Activated CD4-positive, alpha-beta T cell treated with anti-CD3 and anti-CD28 coated beads, Interleukin-2, amount 10 ng/mL, durations not matched to agents 24 days and 14 days (primary cell): ENCODE measurements at places on chromosomes 7 and 10. TPM values are rescaled to one million over a fixed set of nuclear protein-coding genes. Genes with fewer than 3 reads are reported as not detected.
A peak's percentile ranks its signal among the peaks of the same experiment; 100 is the strongest.

The ANK3 gene
- 22.9 and 23.5 TPM in 2 replicates for total RNA-seq

The TMEM270 gene
- total RNA-seq, result not detected in 2 replicates

- DNase-seq, result no peak
- H3K27ac ChIP-seq, result no peak overlapping the region
- H3K4me3 ChIP-seq, result no peak overlapping the region
- H3K36me3 ChIP-seq, result no peaks in the 10 kb centered on the region
These were observed 52.1 kb upstream of the TMEM72 start for GRCh38 chr10:44858988-44859387.

DNA sequence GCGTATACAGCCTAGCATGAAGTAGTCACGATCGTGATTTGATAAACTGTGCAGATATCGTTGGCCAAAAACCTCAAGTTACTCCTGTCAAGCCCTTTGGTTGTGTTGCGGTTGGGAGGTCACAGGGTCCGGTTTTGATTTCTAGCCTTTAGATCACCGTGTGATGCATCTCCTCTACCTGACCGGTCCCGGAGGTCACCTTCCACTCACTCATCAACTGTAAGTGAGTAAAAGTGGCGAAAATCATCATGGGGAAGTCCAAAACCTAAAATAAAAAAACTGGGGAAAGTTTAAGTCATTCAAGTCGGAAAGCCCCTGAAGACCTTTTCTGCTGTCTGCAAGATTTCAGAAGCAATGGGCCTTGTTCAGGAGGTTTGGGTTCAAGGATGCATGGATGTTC, 62.8 kb downstream of the ADARB2 start:
- no peaks in the 10 kb centered on the region for H3K27me3 ChIP-seq
- H3K4me1 ChIP-seq, result no peaks in the 10 kb centered on the region
- no peak overlapping the region for H3K4me3 ChIP-seq
- H3K36me3 ChIP-seq, result no peaks in the 10 kb centered on the region

The CALHM3 gene
- total RNA-seq, result not detected in 2 replicates

The PGAM2 gene
- total RNA-seq, result 0.42 TPM in 1 of 2 replicates, not detected in the other

The FLNC gene
- 0.02 and 0.09 TPM in 2 replicates for total RNA-seq

The SPDYE6 gene
- not detected in 2 replicates for total RNA-seq

The C1QL3 gene
- 0.21 TPM in 1 of 2 replicates, not detected in the other for total RNA-seq

The GIMAP4 gene
- total RNA-seq, result 61.1 and 62.7 TPM in 2 replicates

The ADCY1 gene
- total RNA-seq, result 1.5 and 2.8 TPM in 2 replicates

The FAM25G gene
- total RNA-seq, result not detected in 2 replicates

GRCh38 chr7:151756076-151756731, 120.7 kb downstream of the PRKAG2 start:
- H3K4me3 ChIP-seq, result peak overlapping the region; percentile 50
- no peaks in the 10 kb centered on the region for H3K36me3 ChIP-seq
- peak; percentile 83 for DNase-seq
- H3K27ac ChIP-seq, result peak overlapping the region; percentile 76
- H3K27me3 ChIP-seq, result peaks cover 5% of the 10 kb centered on the region

DNA sequence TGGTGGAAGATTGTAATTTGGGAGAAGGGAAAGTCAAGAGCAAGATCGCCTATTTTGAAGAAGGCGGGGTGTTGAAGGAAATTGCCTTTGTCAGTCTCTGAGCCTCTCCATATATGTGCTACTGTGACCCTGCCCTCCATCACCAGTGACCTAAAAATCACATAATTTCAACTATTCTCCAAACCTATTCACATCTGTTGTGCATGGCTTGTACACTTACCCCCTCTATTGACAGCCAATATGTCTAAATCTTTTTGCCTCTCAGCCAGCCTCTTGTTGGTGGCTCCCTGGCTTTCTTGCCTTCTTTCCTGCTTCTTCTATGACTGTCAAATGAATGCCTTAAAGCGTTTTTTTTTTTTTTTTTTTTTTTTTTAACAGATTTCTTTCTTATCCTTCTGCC, 295.6 kb downstream of the AUTS2 start:
- H3K27me3 ChIP-seq, result no peaks in the 10 kb centered on the region
- H3K27ac ChIP-seq, result no peak overlapping the region
- no peaks in the 10 kb centered on the region for H3K4me1 ChIP-seq
- no peak for DNase-seq
- H3K36me3 ChIP-seq, result no peaks in the 10 kb centered on the region
- H3K4me3 ChIP-seq, result no peak overlapping the region

DNA sequence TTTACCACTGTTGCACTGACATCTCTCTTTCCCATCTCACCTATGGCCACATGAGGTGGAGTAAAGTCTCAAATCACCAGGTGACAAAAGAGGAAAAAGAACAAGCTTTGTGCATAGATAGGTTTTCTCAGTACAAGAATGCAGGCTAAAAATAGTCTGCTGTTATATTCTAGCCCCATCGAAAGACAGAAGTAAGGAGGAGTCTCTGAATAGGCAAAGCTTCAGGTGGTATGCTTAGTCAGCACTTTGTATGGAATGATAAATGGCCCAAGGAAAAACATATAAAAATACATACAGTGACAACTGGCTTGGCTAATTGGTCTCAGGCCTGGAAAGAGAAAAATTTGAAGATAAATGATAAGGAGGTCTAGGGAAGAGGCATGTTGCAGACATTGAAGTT, 39.6 kb upstream of the KCND2 start:
- no peak for DNase-seq
- no peaks in the 10 kb centered on the region for H3K4me1 ChIP-seq
- H3K4me3 ChIP-seq, result no peak overlapping the region

DNA sequence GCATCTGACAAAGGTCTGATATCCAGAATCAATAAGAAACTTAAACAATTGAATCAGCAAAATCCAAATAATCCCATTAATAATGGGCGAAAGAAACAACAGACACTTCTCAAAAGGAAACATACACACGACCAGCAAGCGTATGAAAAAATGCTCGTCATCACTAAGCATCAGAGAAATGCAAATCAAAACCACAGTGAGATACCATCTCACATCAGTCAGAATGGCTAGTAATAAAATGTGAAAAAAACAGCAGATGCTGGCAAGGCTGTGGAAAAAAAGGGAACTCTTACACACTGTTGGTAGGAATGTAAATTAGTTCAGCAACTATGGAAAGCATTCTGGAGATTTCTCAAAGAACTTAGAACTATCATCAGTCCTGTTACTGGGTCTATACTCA, 496.7 kb downstream of the SH2D4B start:
- H3K36me3 ChIP-seq, result no peaks in the 10 kb centered on the region
- DNase-seq, result no peak
- no peak overlapping the region for H3K27ac ChIP-seq
- peaks cover 2% of the 10 kb centered on the region for H3K27me3 ChIP-seq
- H3K4me3 ChIP-seq, result no peak overlapping the region

- H3K36me3 ChIP-seq, result no peaks in the 10 kb centered on the region
- H3K27me3 ChIP-seq, result peaks cover 6% of the 10 kb centered on the region
- no peak for DNase-seq
- no peak overlapping the region for H3K27ac ChIP-seq
- H3K4me1 ChIP-seq, result peaks cover 3% of the 10 kb centered on the region
- no peak overlapping the region for H3K4me3 ChIP-seq
These were observed 126.4 kb upstream of the GHITM start for GRCh38 chr10:84012831-84013458.

The UPK3B gene
- 1.1 and 1.2 TPM in 2 replicates for total RNA-seq

DNA sequence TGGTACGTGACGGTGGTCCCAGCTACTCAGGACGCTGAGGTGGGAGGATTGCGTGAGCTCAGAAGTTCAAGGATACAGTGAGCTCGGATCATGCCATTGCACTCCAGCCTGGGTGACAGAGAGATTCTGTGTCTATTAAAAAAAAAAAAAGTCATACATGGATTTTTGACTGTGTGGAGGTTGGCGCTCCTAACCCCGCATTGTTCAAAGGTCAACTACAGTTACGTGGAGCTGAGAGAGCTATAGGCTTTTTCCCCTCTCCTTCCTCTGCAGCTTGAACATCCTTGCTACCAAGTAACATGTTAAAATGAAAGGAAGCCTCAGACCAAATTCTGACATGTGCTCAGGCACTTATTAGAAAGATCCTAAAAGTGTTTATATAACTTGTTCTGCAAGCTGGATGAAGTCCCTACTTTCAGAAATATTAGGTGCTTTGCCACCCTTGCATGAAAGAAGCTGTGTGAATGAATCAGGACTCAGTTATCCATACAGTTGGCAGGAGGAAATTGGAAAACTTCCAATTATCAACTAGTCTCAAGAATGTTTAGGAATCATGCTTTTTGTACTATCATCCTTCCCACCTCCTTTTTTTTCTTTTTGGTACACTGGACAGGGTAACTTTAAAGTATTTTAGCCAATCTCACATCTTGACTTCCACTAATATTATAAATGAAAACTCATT, 12.5 kb upstream of the ST7 start:
- no peaks in the 10 kb centered on the region for H3K36me3 ChIP-seq
- peaks cover 2% of the 10 kb centered on the region for H3K4me1 ChIP-seq
- no peak overlapping the region for H3K4me3 ChIP-seq
- H3K27me3 ChIP-seq, result peaks cover 18% of the 10 kb centered on the region

The BMPER gene
- total RNA-seq, result not detected in 2 replicates
